ENCODE measurements at places on chromosomes 13 and 19.

GRCh38 chr19:36686365-36687213 is 823 bp upstream of the ZNF567 start:
- DNase-seq: peak; percentile 52

DNA sequence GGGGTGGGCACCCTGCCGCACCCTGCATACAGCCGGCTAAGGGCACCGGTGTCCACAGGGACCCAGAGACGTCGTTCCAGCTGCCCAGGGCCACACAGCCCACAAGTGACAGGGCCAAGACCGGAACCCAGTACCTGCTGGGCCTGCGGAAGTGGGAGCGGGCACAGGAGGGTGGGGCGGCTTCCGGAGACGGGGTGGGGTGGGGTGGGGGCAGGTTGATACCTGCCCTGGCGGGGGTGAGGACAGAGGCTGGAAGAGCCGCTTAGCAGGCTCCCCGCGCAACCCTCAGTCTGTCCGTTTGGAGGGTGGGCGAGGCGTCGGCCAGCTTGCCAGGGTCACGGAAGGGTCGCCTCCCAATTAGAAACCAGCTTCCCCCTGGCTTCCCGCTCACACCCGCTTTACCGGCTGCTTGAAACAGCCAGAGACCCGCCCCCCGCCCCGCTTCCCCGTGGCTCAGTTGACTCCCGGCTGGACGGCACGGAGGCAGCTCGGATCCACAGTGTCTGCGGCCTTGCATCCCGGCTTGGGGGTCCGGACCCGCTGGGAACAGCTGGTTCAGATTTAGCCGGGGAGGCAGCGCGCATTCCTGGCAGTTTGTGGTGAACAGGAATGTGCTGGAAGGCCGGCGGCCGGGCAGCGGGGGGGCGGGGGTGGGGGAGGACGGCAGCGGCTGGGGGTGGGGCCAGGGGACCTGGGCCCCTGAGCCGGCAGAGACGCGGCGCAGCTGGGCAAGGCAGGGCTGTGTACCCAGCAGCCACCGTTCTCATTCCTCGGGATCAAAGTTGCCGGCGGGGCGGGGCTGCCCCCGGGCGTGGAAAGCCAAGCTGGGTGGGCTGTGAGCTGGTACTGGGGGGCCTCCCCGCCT is 1.9 kb downstream of the CNN2 start:
- no peak for DNase-seq

DNA sequence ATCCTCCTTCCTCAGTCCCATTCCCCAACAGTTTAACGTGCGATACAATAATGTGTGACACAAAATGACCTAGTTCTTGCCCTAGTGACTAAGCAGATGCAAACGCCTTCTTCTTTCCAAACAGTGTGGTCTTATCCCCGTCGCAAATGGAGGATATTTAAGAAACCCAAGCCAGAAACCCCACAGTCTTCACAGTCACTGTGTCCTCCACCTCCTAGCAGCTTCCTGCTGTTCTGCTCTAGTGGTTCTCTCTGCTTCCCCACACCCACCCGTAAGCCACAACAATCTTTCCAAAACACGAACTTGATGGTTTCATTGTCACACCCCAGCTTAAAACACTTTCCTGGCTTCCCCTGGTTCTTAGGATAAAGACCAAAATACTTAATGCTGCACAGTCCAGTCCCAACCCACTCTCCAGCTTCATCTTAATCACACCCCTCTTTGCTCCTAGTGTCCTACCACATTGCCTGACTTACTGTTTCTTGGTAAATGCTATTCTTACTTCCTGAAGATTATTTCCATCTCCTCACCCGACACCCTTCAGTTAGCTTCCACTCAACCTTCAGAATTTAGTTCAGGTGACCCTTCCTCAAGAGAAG is 32.3 kb downstream of the ITM2B start:
- DNase-seq: no peak

DNA sequence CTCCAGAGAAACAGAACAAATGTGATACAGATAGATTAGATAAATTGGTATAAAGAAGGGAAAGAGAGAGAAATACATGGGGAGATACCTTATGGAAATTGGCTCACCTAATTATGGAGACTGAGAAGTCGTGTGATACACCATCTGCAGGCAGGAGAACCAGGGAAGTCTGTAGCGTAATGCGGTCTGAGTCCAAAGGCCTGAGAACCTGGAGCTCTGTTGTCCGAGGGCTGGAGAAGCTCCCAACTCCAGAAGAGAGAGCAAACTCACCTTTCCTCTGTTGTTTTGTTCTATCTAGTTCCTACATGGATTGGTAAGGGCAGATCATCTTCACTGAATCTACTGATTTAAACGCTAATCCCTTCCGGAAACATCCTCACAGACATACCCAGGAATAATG is 648.2 kb upstream of the GPC6 start:
- DNase-seq: no peak

GRCh38 chr13:30332456-30333143 is 25.2 kb upstream of the KATNAL1 start:
- DNase-seq: no peak

DNA sequence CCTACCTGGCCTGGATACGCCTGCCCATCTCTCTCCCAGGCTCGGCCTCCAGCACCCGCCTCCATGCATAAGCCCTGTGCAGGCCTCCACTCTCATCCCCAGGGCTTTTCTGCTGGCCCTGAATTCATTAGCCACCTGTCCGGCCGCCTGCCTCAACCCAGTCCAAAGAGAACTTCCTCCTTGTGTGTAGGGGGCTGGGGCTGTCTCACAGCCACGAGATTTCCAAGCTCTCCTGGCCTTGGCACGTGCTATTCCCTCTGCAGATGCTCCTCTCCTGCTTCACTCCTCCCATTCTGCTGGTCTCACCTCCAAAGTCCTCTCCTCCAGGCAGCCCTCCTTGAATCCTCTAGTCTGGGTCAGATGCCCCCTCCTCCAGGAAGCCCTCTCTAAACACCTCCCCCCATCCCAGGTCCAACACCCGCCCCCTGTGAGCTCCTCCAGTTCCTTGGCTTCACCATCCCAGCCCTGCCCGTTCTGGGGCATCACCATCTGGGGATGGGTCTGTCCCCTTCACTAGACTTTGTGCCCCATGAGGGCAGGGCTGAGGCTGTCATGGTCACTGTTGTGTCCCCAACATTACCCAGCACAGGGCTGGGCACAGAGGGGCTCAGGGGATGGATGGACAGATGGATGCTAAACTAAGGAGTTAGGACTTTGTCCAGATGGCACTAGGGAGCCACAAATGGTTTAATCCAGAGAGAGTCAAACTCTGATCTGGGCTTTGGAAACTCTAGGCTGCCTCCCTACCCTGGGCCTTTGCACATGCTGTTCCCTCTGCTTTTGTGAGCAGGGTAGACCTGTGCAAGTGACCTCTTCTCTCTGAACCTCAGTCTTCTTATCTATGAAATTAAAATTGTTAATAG is 14.8 kb downstream of the MEIS3 start:
- no peak for DNase-seq

All from G401 (cell line).